ENCODE measurements at places on chromosomes 5 and 9.

DNA sequence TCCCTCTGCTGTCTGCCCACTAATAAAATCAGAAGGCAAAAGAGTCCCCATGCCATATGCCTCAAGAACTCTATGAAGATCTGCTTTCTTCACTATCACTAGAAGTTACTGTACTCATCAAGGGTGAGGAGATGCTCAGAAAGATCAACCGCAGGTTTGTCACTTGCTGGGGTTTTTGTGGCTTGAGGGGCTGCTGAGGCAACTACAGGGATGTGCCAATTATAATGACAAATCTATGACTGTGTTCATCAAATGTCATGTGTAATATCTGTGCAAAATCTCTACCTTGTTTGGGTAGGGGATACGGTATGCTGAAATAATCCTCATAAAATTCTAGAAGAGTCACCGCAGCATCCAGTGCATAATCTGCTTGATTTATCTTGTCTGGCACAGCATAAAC, 13.0 kb downstream of the ERAP1 start:
- no peak for DNase-seq

DNA sequence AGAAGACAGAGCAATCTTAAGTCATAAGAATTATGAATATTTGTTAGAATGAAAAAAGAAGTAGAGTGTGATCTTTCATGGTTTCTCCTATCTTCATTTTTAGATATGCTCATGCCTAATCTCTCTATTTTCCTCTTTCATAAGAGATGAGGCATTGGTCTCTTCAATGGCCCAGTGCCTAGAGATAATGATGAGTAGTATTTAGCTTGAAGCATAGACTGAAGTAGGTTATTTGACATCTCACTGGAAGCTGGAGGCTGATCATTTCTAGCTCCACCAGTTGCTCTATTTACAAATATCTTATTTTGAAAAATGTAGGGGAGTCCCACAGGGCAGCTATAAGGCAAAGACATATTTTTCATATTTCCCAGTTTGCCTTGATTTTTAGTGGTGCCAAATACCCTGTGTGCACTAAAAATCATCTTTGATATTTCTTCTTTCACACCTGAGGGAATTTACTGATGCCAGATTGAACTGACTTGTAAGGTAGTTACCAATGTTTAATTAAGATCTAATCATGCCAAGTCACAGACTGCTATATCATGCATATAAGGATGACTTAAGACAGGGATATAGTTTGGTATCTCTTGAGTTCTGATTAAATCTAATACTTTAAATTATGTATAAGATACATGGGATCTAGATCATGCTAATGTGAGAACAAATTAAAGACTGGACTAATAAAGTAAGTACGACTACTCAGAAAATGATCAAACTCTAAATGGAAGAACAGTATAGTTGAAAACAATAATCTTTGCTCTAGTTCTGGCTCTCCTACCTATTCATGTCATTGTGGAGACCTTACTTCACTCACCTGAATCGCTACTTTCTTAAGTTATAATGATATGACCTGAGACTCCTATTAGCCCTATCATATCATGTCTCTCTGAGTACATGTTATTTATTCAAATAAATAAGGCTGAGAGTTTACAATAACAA, 108.2 kb upstream of the IFNE start:
- DNase-seq = no peak

GRCh38 chr5:151264113-151264512, 11.1 kb downstream of the GM2A start:
- DNase-seq = no peak

DNA sequence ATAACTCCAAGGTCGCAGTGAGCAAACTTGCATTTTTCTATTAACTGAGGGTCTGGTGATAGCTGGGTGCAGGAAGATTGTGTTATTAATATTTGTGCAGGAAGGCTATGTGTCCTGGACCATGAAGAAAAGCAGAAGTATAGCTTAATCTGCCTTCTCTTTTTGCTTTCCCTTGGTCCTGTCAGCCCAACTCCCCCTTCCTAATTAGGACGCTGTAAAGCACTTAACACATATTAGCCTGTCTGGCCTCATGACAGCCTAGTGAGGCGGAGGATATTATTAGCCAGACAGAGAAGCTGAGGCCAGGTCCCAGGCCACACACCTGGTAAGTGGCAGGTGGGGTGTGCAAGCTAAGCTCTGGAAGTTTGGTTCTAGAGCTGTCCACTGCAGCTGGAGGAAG, 29.5 kb downstream of the SLC46A2 start:
- no peak for DNase-seq

Measured in SK-N-DZ (cell line).